Eye (tissue), 1 donor: ENCODE measurements at places on chromosomes 7 and 10.
A peak's percentile ranks its signal among the peaks of the same experiment; 100 is the strongest.

GRCh38 chr7:27165089-27165995 lies at the start of gene HOXA9:
HOXA9 (minus strand) TSS chr7:27165537; CDS start chr7:27165457, 80 bp downstream.
- DNase-seq: no peak

DNA sequence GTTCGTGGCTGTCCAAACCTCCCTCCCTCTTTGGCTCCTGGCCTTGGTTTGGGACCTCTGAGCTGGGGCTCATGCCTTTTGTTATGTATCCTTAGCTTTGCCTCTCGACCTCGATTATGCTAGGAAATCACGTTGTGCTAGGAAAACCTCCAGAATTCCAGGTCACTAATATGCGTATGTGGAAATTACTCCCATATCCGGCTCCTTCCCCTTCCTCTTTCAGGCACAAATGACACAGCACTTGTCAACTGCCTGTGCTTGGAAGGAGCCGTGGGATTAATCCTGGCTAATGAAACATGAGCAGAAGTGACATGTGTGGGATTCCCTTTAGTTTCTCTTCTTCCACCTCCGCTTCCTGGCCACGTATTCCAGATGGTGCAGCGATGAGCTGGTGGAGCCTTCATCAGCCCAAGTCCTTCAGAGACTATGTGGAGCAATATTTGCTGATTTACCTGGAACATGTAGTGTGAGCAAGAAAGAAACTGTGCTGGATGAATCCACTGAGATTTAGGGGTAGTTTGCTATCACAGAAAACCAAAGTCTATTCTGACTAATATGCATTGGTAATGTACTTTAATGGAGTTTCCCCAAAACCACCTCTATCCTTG lies 149.2 kb downstream of the REEP3 start:
- DNase-seq: peak; percentile 51

- no peak for DNase-seq
Observed at GRCh38 chr7:98464558-98464940, 63.7 kb upstream of the BAIAP2L1 start.

- peak; percentile 25 for DNase-seq
Observed at GRCh38 chr7:28332046-28332445, 80.3 kb upstream of the CREB5 start.

DNA sequence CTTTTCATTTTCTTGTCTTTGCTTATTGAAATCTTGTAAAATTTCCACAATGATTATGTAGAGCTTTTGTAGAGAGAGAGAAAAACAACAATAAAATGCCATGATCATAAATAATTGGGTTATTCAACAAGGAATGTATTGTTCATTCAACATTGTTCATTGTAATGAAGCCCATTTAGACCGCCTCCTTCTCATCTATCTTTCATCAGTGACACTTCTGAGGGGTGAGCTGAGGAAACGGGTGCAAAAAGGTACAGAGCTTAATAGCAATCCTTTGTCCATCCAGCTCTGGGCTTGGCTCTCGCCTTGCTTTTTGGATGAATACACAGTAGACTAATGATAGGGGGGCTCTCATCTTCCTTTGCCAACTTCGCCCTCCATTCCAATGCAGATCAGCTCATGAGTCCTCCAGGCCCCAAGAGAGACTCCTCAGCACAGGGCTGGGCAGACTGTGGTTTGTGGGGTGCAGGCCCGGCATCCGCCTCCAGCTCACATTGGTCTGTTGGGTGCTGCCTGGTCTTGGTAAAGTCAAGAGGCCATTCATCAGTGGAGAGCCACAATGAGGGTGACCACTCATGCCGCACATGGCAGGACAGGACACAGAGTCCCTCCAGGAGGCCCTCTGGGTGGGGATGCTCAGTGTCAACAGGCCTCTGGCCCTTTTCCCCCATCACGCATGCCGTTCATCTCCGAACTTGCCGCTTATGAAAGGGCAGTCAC lies 17.9 kb upstream of the PPA1 start:
- DNase-seq: no peak

GRCh38 chr10:86962136-86962980 lies 4.0 kb downstream of the SNCG start:
- no peak for DNase-seq
